Heart left ventricle (tissue), 16 donors: ENCODE measurements at places on chromosomes 2 and 18. TPM values are rescaled to one million over a fixed set of nuclear protein-coding genes. Genes with fewer than 3 reads are reported as not detected.

The PRSS56 gene
- total RNA-seq = not detected

DNA sequence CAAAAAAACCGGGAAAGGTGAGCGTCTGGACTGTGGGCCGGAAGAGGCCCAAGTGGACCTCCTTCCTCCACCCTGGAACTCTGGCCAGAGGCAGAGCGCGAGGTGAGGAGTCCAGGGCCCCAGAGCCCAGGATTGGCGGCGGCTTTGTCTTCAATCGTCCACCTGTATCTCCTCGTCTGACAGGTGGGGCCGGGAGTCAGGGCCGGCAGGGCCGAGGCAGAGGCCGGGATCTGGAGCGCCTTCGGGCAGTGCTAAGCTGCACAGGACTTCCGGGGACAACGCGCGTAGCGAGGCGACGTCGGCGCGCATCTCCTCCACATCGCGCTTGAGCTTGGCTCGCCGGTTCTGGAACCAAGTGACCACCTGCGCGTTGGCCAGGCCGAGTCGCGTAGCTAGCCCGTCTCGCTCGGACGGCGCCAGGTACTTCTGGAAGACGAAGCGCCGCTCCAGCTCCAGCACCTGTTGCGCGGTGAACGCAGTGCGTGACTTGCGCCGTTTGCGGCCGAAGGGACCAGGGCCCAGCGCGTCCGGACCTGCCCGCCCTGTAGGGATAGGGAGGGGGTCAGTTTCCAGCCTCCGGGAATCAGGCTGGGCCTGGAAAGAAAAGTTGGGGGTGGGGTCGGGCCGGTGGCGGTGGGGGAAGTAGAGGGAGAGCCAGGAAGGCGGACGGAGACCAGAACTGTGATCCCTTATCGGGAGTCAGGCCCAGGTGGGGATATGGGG lies 1.5 kb downstream of the LBX2 start:
- H3K27me3 ChIP-seq = peaks cover 49% of the 10 kb centered on the region
- DNase-seq = no peak
- H3K4me1 ChIP-seq = peaks cover 24% of the 10 kb centered on the region
- H3K36me3 ChIP-seq = peaks cover 16% of the 10 kb centered on the region
- no peak overlapping the region for H3K27ac ChIP-seq

GRCh38 chr18:13067124-13067523 lies 76.0 kb downstream of the CEP192 start:
- no peaks in the 10 kb centered on the region for H3K4me1 ChIP-seq
- no peaks in the 10 kb centered on the region for H3K36me3 ChIP-seq
- no peak for DNase-seq

The LCT gene
- not detected for total RNA-seq

DNA sequence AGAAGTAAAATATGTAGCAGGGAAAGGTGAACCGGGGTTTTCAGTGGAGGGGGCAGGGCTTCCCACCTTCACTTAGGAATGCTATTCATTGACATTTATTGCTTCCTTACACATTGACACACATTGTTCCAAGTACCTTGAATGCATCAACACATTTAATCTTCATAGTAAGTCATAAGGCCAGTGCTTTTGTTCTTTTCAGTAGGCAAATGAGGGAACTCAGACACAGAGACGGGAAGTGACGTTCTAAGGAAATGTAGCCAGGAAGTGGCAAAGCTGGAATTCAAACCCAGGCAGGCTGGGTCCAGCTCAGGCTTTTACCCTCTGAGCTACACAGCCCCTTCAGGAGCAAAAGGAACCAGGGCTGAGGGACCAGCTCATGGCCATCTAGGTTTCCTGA lies 20.7 kb downstream of the BMP10 start:
- no peak overlapping the region for H3K4me3 ChIP-seq
- no peaks in the 10 kb centered on the region for H3K4me1 ChIP-seq
- H3K36me3 ChIP-seq = no peaks in the 10 kb centered on the region
- no peaks in the 10 kb centered on the region for H3K27me3 ChIP-seq

The AQP12B gene
- not detected for total RNA-seq

GRCh38 chr2:11757101-11757500 lies 10.7 kb downstream of the LPIN1 start:
- no peaks in the 10 kb centered on the region for H3K36me3 ChIP-seq
- H3K4me3 ChIP-seq = no peak overlapping the region
- H3K27ac ChIP-seq = no peak overlapping the region
- no peak for DNase-seq
- no peaks in the 10 kb centered on the region for H3K27me3 ChIP-seq

DNA sequence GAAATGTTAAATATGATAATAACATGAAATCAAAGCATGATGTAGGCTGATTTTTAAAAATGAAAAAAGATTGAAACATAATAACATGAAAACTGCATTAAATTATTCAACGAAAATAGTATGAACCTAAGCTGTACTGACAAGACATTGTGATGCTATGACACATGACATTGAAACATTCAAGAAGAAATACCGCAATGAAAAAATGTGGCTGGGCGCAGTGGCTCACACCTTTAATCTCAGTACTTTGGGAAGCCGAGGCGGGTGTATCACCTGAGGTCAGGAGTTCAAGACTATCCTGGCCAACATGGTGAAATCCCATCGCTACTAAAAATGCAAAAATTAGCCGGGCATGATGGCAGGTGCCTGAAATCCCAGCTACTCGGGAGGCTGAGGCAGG lies 14.6 kb downstream of the CXCR1 start:
- no peaks in the 10 kb centered on the region for H3K27me3 ChIP-seq
- no peaks in the 10 kb centered on the region for H3K36me3 ChIP-seq
- no peak for DNase-seq
- H3K4me1 ChIP-seq = no peaks in the 10 kb centered on the region
- H3K27ac ChIP-seq = no peak overlapping the region
- no peak overlapping the region for H3K4me3 ChIP-seq

The REG3A gene
- total RNA-seq = not detected
